Activated naive CD8-positive, alpha-beta T cell treated with anti-CD3 and anti-CD28 coated beads for 36 hours (primary cell): ENCODE measurements at places on chromosomes 1 and 21.

GRCh38 chr1:98733782-98734112 lies 72.2 kb downstream of the SNX7 start:
- no peak for DNase-seq

- DNase-seq = peak; percentile 81
Measured at GRCh38 chr21:45152265-45152746, 77.9 kb downstream of the ADARB1 start.

GRCh38 chr1:198340139-198340538 lies 183.3 kb downstream of the NEK7 start:
- no peak for DNase-seq

- no peak for DNase-seq
Measured at GRCh38 chr1:198901266-198901665, 262.4 kb downstream of the PTPRC start.

- DNase-seq = no peak
Measured at GRCh38 chr1:61119085-61119484, 36.7 kb downstream of the NFIA start.

DNA sequence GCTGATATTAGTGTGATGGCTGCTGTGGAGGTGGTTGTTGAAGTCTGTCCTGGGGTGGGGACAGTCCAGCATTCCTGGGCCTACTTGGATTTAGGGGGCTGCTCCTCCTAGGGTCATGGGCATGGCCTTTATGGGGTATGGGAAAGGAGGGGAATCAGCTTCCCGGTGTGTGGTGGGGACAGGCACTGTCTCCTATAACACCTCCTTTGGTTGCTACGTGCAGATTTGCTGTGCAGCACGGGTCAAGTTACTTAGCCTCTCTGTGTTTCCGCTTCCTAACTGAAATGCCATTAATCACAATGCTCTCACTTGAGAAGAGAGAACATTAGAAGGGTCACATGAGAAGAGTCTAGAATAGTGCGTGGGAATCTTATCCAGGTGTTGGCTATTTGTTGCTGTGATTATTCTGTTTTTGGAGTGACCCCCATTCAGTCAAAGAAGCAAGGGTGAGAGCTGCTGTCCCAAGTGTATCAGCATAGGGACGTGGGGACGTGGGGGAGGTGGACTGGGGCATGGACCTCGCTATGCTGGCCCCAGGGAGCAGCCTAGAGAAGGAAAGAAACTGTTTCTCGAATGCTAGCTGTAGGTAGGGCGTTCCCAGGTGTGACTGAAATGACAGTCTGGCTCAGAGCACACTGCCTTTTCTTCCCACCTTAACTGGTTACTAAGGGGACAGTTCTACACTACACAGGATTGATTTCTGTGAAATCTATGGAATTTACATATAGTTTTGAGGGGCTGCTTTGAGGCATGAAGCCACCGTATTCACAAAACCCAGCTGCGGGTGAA lies 19.9 kb downstream of the SOX13 start:
- DNase-seq = no peak

DNA sequence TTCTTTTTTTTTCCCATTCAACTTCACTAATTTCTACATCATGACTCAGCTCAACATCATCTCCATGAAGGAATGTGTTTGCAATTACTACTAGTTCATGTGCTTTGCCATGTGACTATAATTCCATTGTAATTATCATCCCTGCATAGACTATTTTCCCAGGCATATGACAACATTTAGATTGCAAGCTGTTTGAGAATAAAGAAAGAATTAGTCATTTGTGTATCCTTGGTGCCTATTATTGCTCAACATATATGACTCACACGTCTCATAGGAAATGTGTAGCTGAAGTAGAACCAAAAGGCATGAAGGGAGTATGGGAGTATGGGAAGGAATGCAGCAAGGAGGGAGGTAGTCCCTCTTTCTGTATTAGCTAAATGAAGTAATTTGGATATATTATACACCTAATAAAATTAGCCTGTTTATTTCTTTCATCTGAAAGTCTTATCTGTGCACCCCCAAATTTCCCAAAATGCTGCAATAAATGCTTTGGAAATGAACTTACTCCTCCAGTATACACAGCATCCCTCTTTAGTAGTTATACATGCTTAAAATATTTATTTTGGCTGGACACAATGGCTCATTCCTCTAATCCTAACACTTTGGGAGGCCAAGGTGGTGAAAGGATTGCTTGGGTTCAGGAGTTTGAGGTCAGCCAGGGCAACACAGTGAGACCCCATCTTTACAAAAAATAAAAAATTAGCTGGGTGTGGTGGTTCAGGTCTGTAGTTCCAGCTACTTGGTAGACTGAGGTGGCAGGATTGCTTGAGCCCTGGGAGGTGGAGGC lies 316.9 kb upstream of the ADGRL4 start:
- no peak for DNase-seq

DNA sequence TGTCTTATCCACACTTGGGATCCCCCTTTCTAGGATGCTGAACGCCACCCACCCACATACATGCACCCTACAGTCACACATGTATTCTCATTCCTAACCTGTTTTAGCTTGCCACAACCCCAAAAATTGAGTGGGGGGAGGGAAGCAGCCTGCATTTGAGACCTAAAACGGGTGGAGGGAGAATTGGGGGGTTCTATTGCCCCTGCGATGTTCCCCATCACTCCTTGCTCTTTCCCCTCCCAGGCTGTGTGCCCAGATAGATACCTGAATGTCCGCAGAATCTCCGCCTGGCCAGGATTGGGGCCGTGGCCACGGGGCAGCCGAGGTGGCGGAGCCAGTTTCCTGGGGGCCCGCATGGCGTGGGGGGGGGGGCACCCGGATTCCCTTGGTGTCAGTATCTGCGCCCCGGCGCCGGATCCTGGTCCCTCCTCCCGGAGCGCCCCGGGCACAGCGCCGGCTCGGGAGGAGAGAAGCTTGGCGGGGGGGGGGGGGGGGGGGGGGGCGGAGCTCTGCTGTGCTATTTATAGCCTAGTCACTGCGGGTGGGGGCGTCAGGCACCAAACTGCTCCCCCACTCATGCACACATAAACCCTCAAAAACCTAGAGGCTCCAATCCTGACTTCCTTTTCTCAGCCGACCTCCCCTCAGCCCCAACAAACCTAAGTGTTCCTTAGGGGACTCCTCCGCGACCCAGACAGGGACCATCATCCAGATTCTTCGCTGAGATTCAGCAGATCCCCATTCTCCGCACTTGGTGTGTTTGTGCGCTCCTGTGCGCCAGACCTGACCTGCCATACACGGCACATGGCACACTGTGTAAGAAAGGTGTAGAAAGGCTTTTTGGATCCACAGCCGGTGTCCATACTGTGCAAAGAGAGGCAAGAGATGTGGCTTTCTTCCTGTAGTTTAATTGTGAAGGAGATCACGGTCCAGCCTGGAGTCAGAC lies 1.9 kb downstream of the ANKRD34A start:
- no peak for DNase-seq

DNA sequence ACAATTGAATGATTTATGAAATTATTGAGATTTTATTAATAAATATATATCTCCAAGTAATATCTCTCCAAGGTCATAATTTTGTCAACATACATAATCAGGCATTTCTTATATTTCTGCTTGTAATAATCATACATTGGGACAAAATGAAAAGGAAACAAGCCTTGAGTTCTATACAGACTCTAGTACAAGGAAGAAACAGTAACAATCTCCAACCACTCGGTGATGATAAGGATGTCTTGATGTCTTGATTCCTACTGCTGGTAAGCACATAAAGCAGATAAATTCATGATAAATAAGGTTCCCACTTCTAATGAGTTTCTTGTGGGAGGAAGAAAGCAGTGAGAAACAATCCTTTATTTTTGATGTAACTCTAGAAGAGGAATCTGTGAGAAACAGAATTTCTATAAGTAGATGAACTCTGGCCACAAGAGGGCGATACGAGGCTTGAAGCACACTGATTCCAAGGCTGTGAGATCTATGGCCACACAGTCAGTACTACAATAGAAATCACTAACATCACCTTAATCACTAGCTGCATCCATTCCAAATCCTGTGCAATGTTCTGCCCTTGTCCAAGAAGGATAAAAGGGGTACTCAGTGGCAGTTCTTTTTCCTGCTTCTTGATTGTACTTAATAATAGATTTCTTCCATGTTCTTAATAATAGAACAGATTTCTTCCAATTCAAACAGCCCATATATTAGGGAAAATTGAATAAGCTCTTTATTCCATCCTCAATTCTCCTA lies 41.4 kb upstream of the LRRC8B start:
- DNase-seq = peak; percentile 57

DNA sequence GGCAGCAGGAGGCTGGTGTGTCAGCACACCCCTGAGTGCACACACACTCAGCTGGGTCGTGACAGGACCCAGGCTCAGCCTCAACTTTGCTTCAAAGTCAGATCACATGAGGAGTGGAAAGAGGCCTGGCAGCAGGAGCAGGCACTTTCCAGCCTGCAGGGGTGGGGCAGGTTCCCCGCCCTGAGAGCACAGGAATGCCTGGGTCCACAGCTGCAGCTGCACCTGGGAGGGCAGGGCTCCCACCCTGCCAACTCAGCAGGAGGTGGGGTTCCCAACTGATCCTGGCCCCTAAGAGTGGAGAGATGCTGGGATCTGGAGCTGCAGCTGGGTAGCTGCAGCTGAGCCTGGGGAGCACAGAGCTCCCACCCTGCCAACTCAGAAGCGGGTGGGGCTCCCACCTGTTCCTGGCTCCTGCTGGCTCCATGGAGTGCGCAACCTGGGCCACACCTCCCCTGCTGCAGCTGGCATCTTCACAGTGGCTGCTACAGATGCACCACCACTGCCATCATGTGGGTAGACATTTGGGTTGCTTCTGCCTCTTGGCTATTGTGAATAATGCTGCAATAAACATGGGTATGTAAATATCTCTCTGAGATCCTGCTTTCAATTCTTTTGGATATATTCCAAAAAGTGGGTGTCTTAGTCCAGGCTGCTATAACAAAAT lies 415.4 kb downstream of the TTLL7 start:
- peak; percentile 15 for DNase-seq

- peak; percentile 25 for DNase-seq
Measured at GRCh38 chr1:169106921-169107602, 572 bp downstream of the ATP1B1 start.

DNA sequence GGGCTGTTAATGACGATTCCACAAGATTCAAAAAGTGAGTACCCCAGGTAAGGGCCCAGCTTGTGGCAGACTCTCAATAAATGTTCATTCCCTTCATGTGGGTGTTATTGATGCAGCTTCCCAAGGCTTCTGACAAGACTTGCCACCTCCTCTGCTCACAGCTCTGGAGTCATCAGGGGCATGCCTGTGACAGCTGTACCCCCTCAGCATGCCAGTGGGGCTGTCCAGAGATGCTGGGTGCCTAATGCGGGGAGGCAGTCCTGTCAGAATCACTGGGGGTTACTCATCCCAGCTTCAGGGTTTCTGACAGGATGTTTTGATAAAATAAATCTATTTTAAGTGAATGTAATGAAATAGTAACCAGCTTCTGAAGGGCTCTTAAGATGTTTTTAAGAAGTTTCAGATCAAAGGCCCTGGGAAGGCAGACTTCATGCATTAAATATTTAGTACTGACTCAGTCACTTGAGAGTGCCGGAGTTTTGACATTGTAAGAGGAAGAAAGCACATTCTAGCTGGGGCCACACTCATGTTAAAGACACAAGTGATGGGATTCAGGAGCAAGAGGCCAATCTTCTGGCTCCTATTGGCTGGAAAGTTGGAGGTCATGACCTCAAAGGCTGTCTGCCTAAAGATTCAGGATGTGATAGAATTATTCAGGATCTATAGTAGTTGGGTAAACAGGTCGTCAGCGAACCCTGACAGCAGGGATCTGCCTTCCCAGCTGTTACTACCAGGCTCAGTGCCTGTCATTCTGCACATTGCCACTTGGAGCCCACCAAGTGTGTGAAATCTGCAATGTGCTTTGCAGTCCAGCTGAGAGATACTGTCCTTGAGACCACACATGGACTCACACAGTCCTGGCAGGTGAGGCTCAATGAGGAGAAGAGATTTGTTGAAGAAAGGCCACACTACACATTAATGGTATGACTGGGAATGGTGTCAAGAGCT lies 239.6 kb upstream of the BEND5 start:
- no peak for DNase-seq

- no peak for DNase-seq
Measured at GRCh38 chr1:220843481-220844011, 35.7 kb upstream of the HLX start.

DNA sequence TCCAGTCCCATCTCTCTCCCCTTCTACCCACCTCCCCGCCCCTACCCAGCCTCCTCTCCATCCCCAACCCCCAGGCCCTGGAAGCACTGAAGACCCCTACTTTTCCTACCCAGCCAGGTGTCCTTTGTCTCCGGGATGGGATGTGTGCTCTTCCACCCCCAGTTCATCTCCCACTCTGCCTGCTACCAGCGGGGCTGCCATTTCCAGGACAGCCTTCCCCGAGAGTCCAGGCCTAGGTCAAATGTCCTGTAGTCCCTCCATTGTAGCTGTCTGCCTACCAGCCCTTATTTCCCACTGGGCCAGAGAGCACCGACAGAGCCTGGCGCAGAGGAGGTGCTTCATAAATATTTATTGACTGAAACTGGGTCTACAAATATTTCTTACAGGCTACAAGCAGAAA lies 72.0 kb upstream of the TLR5 start:
- DNase-seq = no peak

DNA sequence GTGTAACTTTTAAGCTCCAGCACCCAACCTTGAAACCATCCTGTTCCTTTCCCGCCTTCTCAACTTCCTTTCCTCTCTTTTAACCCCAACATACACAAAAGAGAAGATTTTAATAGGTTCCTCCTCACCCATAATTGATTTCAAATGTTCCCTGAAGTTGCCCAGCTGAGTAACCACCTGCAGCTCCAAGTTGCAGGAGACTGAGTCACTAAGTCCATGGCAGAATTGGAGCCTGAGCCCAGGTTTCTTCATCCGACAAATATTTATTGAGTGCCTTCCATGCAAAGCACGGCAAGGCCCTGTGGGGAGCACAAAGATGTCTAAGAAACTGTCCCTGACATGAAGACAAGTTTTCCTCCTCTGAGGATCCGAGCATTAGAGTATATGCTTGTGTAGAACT lies 97.7 kb downstream of the PAPPA2 start:
- no peak for DNase-seq

DNA sequence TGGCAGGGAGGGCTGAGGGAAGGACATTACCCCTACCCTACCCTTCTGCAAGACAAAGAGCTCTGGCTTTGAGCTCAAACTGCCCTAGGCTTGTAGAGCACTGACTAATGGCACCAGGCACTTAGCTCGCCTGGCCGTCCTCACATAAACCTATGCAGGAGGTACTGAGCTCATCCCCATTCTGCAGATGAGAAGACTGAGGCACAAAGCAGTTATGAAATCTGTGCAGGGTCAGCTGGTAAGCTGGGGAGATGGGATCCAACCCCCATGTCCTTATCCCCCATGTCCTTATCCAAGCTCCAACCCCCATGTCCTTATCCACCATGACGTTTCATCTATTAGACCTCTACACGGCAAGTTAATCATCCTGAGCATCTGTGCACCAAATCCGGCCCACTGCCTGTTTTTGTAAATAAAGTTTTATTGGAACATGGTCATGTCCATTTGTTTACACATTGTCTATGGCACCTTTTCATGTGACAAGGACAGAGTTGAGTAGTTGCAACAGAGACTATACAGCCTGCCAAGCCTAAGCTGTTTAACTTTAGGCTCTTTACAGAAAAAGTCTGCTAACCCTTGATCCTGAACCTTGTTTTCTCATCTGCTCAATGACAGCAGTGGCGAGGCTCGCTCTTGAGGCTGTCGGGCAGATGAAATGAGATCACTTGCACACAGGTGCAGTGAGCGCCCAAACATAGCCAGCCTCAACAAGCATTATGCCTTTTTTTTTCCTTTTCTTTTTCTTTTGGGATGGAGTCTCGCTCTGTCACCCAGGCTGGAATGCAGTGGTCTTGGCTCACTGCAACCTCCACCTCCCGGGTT lies 86.8 kb downstream of the FBXO2 start:
- DNase-seq = no peak

GRCh38 chr1:183589874-183590243 lies 400 bp downstream of the NCF2 start:
- no peak for DNase-seq
